RPMI7951 (cell line): ENCODE measurements at places on chromosomes 1 and 21. TPM values are rescaled to one million over a fixed set of nuclear protein-coding genes. Genes with fewer than 3 reads are reported as not detected.

- DNase-seq, result no peak
Measured at GRCh38 chr1:11198851-11199594, 9.9 kb downstream of the ANGPTL7 start.

GRCh38 chr1:211581526-211581925 lies 2.6 kb upstream of the SLC30A1 start:
- no peak for DNase-seq

GRCh38 chr1:92916899-92917298 lies 44.4 kb downstream of the DIPK1A start:
- no peak for DNase-seq

DNA sequence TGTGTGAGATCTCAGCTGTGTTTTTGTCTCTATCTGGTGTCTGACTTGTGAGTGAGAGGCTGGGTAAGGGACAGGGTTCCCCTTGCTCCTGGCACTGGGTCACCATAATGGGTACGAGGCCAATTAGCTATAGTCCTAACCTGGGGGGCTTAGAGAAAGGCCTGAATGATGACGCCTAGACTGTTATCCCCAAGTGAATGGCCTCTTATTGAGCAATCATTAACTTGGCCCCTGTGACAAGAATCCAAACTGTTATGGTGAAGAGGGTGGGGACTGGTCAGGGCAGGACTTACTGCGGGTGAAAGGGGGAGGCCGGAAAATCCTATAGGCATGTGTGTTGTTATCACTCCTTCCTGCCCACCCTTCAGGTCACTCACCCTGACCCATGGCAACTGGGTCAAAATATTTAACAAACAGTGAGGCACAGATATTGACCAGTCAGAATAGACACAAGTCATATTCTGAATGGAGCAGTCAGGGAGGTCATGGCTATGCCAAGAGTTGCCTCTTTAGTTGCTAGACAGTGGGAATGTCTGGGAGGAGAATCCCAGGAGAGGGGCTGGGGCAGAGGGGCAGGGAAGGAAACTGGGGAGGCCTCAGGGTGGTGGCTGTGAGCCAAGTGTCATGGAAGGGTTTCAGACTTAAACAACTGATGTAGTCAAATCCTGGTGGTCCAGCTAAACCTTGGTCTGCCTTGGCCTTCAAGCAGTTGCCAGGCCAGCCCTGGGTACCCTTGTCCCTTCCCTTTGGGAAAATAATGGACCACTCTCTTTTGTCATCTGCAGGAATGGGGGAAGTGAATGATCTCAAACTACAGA lies 3.2 kb downstream of the NR0B2 start:
- DNase-seq, result no peak

DNA sequence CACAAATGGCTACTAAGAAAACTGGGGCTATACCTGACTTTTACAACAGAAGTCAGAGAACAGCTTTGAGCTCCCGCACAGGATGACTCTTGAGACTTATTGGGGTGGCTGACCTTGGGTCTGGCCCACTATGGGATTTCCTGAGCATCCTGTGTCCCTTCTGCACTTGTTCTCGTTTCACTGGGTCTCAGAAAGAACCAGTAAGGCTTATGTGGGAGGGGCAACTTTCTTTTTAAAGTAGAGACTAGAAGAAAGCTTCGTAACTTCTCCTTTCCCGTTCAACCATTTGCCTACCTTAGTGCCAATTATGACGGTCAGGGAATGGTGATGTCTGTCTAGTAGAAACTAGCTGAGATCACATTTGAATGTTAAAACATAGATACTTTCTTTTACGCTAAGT lies 59.5 kb upstream of the C1orf105 start:
- DNase-seq, result no peak

GRCh38 chr1:85311818-85312217 lies 35.4 kb upstream of the BCL10 start:
- DNase-seq, result peak; percentile 60

- peak; percentile 3 for DNase-seq
Measured at GRCh38 chr21:21102896-21103295, 104.7 kb downstream of the NCAM2 start.

DNA sequence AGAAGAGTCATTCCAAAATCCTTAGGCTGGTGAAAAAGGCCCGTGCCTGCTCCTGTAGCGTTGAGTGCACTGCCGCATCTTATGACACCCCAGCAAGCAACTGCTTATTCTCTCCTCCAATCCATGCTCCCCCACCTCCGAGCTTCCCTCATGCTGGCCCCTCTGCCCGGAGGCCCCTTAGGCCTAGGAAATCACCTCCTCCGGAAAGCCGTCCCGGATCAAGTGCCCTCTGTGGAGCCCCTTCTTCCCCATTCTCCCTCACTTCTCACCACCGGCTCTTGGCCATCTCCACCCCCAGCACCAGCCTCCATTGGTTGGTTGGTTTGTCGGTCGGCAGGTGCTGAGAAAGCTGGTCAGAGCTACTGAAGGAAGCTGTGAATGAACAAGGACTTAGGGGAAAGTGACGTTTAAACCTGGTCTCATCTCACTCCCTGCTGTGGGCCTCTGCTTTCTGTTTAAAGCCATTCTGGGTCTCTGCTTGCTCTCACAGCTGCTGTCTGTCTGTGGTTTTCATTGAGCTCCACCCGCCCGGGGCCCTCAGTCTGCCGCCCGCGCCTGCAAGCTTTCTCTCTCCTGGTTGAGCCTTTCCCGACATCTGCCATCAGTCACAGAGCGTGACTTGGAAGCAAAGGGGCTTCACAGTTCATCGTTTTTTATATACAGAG lies 122.2 kb downstream of the KCNN3 start:
- DNase-seq, result peak; percentile 42

GRCh38 chr1:170162459-170163246 lies 16.9 kb downstream of the NTMT2 start:
- peak; percentile 93 for DNase-seq

DNA sequence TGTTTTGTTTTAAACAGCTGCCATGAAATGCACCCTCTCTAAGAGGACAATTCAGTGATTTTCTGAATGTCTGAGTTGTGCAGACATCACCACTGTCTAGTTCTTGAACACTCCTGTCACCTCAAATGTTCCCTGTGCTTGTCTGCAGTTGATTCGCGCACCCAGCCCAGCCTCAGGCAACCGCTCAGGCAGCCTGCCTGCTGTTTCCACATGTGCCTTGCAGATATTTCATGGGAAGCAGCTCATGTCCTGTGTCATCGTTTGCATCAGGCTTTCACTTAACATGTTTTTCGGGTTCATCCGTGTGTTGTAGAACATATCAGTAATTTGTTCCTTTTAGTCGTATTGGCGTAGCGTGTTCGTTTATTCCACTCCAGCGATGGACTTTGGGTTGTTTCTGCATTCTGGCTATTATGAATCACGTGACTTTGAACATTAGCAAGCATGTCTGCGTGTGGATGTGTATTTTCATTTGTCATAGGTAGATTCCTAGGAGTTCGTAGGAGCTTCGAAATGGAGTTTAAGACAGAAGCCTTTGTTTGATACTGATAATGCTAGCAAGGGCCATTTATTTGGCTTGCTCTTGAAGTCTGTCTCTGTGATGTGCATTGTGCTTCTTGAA lies 12.1 kb downstream of the ADARB1 start:
- DNase-seq, result no peak

GRCh38 chr1:201156819-201157218 lies 2.5 kb upstream of the TMEM9 start:
- no peak for DNase-seq

GRCh38 chr21:34271189-34271851 lies 92.5 kb upstream of the KCNE2 start:
- no peak for DNase-seq

DNA sequence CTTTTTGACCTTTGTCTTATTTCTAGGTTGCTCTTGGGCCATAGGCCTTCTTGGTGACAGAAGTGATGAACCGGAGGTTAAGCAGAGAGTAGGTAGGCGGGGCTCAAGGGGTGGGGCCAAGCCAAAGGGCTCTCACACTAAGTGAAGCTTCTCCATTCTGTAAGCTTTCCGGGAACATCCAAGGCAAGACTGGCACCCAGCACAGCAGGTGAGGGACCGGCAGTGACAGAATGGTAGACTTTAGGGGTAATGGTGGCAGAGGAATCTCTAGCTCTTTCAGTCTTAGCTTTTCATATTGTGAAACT lies at the start of gene TNFAIP8L2:
Gene TNFAIP8L2 (plus strand): TSS at position 135 of the 305 bp plus-strand sequence. CDS start 2,049 bp downstream, outside the sequence.
- DNase-seq, result no peak

- DNase-seq, result no peak
Measured at GRCh38 chr1:203508463-203509073, 14.6 kb downstream of the OPTC start.

DNA sequence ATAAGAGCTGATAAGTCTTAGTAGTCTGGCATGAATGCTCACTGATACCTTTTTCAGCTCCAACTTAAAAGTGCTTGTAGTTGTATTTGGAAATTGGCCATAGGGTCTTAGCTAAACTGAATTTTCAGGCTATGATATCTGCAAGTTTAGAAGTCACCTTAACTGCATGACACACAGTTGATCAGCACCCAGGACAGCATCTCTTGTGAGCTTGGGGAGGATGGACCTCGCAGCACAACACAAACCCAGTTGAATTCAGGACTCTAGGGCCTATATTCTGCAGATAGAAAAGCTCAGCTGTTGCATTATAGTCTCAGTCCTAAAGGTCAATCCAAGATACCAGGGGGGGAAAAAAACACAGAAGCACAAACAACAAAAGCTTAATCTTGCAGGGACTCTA lies 394.3 kb downstream of the KCNH1 start:
- peak; percentile 15 for DNase-seq

DNA sequence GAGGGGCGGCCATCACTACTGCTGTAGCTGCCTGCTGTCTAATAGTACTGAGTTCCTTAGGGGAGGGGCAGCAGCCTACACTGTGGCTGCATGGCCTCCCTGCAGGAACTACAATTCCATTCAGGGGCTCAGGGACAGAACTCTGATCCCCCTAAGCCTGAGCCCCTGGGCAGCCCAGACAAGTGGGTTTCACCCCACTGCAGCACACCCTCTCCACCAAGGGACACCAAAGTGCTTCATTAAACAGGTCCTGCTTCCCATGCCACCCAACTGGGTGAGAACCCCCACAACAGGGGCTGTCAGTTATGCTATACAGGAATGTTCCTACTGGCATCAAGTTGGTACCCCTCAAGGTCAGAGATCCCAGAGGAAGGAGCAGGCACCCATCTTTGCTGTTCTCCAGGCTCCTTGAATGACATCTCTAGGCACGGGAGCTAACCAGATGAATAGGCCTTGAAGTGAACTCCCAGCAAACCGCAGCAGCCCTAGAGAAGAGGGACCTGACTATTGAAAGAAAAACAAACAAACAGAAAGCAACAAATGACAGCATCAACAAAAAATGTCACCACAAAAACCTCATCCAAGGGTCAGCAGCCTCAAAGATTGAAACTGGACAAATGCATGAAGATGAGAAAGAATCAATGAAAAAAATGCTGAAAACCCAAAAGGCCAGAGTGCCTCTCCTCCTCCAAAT lies 437.4 kb downstream of the NUF2 start:
- DNase-seq, result no peak

- DNase-seq, result no peak
Measured at GRCh38 chr1:99163671-99164070, 100.6 kb upstream of the PLPPR4 start.

DNA sequence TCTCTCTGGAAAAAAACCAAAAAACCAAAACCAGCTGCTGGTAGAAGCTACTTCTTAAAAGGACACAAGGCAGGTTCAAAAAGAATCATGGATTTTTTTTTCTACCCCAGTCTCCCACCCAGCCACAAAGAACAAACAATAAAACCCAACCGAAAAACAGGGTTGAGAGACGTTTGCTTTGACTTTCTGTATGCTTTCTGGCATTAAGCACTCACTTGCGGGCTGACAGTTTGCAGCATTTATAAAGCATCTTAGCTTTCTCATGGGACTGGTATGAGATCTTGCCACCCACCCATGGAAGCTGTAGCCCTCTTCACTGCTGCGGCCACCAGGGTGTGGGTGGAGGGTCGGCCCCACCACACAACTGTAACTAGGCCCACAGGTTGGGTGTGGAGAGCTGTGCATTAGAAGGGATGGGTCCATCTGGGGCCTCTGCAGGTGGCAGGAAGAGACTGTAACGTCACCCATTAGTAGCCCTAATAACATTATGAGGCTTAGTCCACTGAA lies 165.7 kb downstream of the RHOU start:
- no peak for DNase-seq

DNA sequence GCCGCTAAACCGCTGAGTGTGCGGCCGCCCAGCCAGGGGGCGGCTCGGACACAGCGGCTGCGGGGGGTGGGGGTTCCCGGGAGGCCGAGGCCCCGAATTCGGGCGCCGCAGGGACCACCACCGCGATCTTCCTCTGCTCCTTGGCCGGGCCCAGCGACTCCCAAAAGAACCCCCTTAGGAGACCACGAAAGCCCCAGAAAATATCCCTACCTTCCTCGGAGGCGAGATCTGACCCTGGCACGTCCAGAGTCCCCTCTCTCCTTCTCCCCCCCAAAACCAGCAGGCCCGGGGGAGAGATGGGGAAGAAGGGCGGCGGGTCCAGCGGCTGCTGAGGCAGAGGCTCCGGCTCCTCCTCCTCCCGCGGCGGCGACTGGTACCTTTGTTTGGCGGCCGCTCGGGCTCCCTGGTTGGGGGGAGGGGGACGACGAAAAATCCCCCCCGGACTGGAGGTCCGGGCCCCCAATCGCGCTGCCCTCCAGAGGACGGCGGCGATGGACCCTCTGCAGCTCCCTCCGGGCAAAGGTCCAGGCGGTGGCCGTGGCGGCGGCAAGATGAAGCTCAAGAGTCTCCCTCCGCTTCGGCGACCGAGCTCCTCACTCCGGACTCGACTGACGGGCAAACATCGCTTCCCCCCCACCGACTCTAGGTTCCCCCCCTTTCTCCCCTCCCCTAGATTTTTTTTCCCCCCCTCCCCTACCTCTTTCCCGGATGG lies at the start of gene ARID4B:
Gene ARID4B (minus strand): TSS at position 621 of the 712 bp plus-strand sequence. CDS start 1,260 bp downstream, outside the sequence.
- no peak for DNase-seq

GRCh38 chr1:64540265-64540791 lies 70.4 kb downstream of the CACHD1 start:
- peak; percentile 41 for DNase-seq

GRCh38 chr21:36388835-36389234 lies 3.6 kb downstream of the CHAF1B start:
- no peak for DNase-seq

The PSMG1 gene
- total RNA-seq, result 100 and 109 TPM in 2 replicates

The NPR1 gene
- not detected in 2 replicates for total RNA-seq

The RAVER2 gene
- 2.4 and 2.5 TPM in 2 replicates for total RNA-seq

The SEMA4A gene
- 0.20 and 0.36 TPM in 2 replicates for total RNA-seq

The OR10J1 gene
- not detected in 2 replicates for total RNA-seq

The PCSK9 gene
- under 0.01 TPM in 1 of 2 replicates, not detected in the other for total RNA-seq

The PLA2G2D gene
- not detected in 2 replicates for total RNA-seq

The CDA gene
- total RNA-seq, result 23.9 and 24.9 TPM in 2 replicates

The WLS gene
- total RNA-seq, result 51.6 and 77.6 TPM in 2 replicates

The PLPPR5 gene
- total RNA-seq, result 0.20 and 0.24 TPM in 2 replicates

The ATP6V1G3 gene
- total RNA-seq, result not detected in 2 replicates

The ENAH gene
- 47.5 and 53.3 TPM in 2 replicates for total RNA-seq

The DFFB gene
- 4.4 and 9.4 TPM in 2 replicates for total RNA-seq
